ENCODE measurements at places on chromosomes 12 and 14.

DNA sequence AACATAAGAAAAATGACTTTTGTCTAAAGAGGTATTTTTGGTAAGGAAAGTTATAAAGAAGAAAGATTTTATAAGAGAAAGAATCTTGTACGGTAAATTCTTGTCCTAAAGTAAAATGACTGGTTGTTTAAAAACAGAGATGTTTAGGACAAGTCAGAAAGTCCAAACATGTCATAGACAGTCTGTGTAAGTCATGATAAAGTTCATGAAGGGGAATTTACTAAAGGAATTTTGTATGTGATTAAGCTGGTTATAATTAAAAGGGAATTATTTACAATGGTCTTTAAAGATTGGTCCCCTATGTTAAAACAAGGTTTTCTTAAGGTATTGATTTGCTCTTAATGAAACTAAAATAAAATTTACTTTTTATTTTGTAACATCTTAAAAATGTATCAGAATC, 269.4 kb upstream of the CCDC196 start:
- no peak for DNase-seq

- DNase-seq: peak; percentile 63
Observed at GRCh38 chr12:132153501-132154340, 9.5 kb downstream of the NOC4L start.

DNA sequence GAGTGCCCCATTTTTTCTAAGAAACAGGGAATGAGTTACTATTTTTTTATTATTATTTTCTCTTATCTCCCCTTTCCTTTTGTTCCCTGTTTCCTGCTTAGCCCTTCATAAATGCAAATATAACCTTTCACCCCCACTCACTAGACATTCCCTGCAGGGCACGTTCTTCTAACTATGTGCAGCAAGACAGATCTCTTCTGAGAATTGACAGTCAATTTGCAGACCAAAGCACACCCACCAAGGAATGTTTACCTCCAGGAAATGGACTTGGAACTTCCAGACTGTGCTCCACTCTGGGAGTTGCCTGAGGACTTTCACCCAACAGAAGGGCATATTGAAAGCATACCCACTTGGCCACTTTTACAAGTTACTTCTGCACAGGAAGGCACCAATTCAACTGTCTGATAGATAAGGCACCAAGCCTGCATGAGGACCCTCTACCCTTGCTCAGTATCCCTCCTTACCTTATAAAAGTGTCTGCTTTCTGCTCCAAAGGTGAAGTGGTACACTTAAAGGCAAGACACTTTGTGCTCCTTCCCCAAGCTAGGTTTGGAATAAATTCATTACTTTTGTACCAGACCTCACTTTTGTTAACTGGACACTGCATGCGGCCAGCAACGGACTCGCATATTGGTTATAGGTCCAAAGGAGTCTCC, 6.5 kb downstream of the TAS2R19 start:
- no peak for DNase-seq

GRCh38 chr12:56151672-56152131, 685 bp upstream of the MYL6B start:
- no peak for DNase-seq

DNA sequence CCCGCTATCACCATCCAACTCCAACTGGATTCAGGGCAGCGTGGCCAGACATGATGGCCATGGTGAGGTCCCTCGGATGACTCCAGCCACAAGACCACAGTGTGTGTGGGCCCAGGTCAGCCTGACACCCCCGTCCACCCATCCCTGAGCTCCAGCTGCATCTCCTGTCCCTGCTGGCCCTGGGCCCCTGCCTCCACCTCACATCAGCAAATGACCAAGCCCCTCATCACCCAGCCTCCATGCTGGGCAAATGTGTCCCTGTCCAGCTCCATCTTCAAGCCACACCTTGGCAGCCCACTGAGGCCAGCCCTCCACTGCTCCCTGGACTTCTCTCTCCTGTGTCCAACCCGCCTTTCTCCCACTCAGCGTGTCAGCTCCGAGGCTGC, 3.2 kb downstream of the GPR132 start:
- no peak for DNase-seq

DNA sequence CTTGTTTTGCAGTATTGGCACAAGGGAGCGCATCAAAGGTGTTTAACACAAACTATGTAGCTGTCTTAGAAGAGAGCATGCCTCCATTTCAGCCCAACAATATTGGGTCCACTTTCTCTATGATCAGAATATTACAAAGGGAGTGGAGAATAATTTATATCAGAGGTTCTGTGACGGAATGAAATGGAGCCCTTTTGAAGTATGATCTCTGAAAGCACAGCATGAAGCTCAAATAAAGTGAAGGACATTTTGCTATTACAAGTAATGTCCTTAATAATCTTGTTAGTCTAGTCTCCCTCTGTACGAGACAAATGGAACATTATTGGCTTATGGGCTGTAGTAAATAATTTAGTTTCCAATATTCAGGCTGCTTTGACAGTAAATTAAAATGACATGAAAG, 302.7 kb downstream of the NPAS3 start:
- DNase-seq: no peak

DNA sequence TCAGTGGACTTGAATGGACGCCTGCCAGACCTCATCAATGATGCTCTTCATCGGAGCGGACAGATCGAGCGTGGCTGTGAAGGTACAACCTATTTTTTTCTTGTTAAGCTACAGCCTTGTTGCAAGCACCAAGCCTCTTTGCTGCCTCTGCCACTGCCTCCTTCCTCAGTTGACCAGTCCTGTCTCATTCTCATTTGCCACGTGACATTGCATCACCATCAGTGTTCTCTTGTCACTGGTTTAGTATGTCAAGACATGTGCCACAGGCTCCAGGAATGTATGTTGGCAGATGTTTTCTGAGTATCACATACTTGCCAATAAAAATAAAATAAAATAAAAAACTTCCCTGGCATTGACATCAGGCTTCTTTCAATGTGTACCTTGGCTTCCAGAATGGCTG, 798.1 kb downstream of the NRXN3 start:
- DNase-seq: peak; percentile 29
